Prostate gland (tissue), 2 donors: ENCODE measurements at places on chromosomes 3 and 15. TPM values are rescaled to one million over a fixed set of nuclear protein-coding genes. Genes with fewer than 3 reads are reported as not detected.

DNA sequence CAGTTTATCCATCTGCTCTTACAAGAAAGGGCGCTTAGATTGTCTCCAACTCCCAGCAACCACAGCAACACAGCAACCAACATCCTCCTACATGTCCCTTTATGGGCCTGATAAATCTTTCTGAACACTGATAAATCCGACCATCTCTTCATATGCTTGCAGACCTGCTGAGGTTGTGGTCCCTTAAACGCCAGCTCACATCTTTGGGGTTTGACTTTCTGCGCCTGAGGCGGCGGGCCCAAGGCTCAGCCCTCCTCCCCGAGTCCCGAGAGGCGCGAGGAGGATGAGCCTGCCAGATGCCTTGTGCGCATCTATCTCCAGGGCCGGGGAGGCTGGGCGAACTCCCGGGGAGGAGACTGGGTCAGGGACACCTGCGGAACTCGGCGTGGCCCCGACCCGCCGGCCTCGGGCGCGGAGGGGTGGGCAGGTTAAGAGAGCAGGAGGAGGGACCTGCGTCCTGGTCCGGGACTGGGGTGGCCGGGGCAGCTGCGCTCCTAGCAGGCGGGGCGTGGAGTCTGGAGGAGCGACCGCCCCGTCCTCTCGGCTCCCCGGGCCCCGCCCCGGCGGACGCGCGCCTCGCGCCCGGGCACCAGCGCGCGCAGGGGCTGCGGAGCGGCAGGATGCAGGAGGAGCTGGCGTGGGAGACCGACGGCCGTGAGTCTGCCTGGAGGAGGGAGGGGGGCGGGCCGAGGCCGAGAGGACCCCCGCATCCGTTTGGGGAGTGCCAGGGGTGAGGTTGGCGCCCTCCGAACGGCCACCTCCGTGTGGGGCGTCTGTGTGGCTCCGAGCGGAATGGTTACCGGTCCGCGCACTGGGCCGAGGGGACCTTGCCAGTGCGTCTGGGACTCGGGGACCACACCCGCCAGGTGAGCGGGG lies at the start of gene ANKDD1A:
Gene ANKDD1A (plus strand): TSS at position 592 of the 876 bp plus-strand sequence. CDS start 29 bp downstream, at position 621.
- DNase-seq = peak; percentile 33

GRCh38 chr15:56797720-56798275 lies 64.5 kb upstream of the ZNF280D start:
- no peak for DNase-seq

GRCh38 chr3:22606461-22606860 lies 596.7 kb upstream of the UBE2E2 start:
- DNase-seq = no peak

GRCh38 chr3:67459796-67460195 lies 194.6 kb downstream of the SUCLG2 start:
- DNase-seq = no peak

DNA sequence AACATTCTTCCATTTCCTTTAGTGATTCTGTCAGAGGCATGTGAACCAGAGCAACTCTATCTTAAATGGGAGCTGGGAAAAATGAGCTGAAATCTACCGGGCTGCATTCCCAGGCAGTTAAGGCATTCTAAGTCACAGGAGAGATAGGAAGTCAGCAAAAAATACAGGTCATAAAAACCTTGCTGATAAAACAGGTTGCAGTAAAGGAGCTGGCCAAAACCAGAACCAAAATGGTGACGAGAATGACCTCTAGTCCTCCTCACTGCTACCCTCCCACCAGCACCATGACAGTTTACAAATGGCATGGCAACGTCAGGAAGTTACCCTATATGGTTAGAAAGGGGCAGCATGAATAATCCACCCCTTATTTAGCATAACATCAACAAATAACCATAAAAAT lies 66.4 kb downstream of the B3GALNT1 start:
- no peak for DNase-seq

DNA sequence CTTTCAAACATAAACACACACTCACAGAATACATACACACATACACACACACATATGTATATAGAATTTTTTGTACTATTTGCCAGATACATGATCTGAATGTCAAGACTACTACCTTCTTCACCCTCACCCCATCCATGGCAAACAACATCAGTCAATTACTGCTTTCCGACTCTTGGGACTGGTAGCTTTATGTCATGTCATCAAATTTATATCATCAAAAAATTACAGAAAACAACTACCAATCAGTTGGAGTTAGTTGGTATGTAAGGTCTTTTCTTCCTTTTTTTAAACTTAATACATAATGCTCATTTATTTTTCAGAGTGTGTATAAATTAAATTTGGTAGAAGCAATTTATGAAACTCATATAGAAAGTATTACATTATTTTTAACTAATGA lies 305.7 kb upstream of the MDFIC2 start:
- no peak for DNase-seq

- no peak for DNase-seq
Observed at GRCh38 chr3:134563601-134564000, 77.7 kb downstream of the CEP63 start.

DNA sequence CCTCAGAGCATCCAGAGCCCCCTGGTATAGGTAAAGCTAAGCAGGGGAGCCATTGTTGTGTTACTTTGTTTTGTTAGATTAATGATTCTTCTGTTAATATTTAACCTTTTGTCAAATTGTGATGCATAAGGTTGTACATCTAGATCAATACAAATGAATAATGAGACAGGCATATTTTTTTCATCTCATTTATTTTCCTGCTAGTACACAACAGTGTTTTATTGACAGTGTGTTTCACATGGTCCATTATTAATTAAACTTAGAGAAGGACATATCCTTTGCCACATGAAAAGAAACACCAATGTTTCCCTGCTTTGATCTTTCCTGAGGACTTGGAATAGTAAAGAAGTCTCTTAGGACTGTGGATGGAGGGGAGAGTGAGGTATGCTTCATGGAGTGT lies 543.6 kb upstream of the CFAP20DC start:
- no peak for DNase-seq

DNA sequence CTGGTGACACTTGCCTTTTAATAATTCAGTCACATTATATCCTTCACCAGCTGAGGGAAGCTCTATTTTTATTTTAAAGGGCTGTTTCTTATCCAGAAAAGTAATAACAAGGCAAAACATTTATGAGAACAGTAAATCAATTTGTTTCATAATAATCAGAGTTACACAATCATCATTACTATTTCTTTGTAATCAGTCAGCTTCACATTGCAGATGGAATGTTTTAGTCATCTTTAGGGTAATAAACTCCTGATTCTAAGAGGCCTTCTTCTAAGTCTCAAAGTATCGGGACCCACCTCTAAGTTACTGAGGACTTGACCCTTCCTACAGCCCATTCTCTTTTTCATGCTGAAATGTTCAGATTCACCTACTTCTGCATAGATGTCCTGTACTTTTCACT lies 298.3 kb upstream of the TGFBR2 start:
- DNase-seq = no peak

DNA sequence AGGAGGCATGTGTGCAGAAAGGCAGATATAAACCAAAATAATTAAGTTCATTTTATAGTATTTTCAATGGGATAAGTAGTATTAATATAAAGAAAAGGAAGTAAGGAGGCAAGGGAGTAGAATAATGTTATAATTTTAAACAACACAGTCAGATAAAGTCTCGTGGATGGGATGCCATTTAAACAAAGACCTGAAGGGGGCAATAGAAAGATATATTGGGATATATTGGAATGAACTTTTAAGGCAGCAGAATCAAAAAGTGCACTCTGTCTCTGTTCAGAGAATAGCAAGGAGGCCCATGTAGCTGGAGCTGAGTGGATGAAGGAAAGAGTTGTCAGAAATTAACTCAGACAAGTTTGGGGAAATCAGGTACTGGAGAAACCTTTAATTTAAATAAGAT lies 158.7 kb downstream of the CGGBP1 start:
- DNase-seq = no peak

- DNase-seq = no peak
Observed at GRCh38 chr3:24520101-24520495, 25.4 kb upstream of the THRB start.

DNA sequence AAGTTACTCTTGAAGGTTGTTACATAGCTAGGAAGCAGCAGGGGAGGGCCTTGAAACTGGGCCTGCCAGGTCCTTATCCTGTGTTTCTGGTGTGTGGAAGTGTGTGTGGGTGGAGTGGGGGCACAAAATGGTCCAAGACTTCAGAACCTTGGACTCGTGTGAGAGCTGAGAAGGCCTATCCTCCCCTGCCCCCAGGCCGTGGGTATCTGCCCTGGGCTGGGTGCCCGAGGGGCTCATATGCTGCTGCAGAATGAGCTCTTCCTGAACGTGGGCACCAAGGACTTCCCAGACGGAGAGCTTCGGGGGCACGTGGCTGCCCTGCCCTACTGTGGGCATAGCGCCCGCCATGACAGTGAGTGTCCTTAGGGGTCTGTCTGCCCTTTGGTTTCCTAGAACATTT lies 4.5 kb downstream of the CHRD start:
- no peak for DNase-seq

- DNase-seq = no peak
Observed at GRCh38 chr3:111326144-111326995, 215.6 kb upstream of the CD96 start.

DNA sequence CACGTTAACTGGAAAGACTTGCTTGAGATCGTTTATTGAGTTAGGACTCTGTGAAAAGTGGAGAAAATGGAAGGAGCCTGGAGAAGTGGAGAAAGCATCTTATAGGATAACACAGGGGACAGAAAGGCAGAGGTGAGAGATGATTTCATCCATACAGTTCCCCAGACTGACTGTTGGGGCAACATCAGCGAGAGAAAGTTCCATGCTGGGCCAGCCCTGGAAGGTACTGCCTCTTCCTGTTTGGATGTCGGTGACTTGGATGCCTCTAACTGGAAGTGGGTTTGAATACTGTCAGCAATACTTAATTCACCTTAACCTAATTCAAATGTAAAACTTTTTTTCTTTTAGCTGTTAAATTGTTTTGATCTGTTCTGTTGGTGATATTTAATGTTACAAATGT lies 32.3 kb downstream of the ATP13A5 start:
- DNase-seq = no peak

HACD2 gene
- total RNA-seq = 65.6 TPM

WDR49 gene
- 0.45 TPM for total RNA-seq

RCCD1 gene
- total RNA-seq = 13.0 TPM

OR5AC2 gene
- not detected for total RNA-seq

ZMYND10 gene
- total RNA-seq = 41.9 TPM

LARP6 gene
- total RNA-seq = 43.3 TPM

AGBL1 gene
- total RNA-seq = 0.23 TPM

SLC9C1 gene
- total RNA-seq = not detected
